ENCODE measurements at places on chromosomes 3 and 15. TPM values are rescaled to one million over a fixed set of nuclear protein-coding genes. Genes with fewer than 3 reads are reported as not detected.

GRCh38 chr3:117193390-117193789, 483.8 kb downstream of the TUSC7 start:
- peak; percentile 6 for DNase-seq
- H3K27me3 ChIP-seq = no peaks in the 10 kb centered on the region
- H3K4me1 ChIP-seq = no peaks in the 10 kb centered on the region
- H3K27ac ChIP-seq = no peak overlapping the region

GRCh38 chr3:194337965-194338753, 13.0 kb downstream of the CPN2 start:
- no peak overlapping the region for H3K27ac ChIP-seq
- H3K4me1 ChIP-seq = peaks cover 13% of the 10 kb centered on the region

DNA sequence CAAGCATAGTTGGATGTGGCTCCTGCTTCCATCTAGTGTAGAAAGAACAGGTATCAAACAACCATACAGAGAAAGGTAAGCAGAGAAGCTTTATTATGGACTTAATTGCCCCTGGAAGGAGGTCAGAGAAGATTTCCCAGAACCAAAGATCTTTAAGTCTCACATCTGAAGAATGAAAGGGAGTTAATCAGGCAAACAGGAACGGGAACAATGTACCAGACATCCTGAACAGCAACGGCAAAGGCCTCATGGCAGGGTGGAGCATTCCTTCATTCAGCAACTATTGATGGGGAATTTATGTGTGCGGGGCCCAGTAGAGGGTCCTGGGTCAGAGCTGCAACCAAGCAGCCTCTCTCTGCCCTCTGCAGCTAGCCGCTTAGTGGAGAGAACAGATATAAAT, 61.5 kb downstream of the LMCD1 start:
- no peak overlapping the region for H3K4me3 ChIP-seq
- no peaks in the 10 kb centered on the region for H3K27me3 ChIP-seq
- H3K36me3 ChIP-seq = no peaks in the 10 kb centered on the region
- H3K27ac ChIP-seq = no peak overlapping the region

LDHAL6B gene
- not detected for total RNA-seq

TLR9 gene
- total RNA-seq = not detected

IGDCC3 gene
- total RNA-seq = 15.8 TPM

Data from neural progenitor cell (in vitro differentiated cells).